Tongue (tissue), 3 donors: ENCODE measurements at places on chromosomes 4 and X. TPM values are rescaled to one million over a fixed set of nuclear protein-coding genes. Genes with fewer than 3 reads are reported as not detected.
A peak's percentile ranks its signal among the peaks of the same experiment; 100 is the strongest.

- DNase-seq = peak; percentile 78
These were observed 56.0 kb downstream of the ZNF827 start for GRCh38 chr4:145882604-145883003.

- DNase-seq = no peak
These were observed 9.8 kb downstream of the PGM2 start for GRCh38 chr4:37836274-37836673.

DNA sequence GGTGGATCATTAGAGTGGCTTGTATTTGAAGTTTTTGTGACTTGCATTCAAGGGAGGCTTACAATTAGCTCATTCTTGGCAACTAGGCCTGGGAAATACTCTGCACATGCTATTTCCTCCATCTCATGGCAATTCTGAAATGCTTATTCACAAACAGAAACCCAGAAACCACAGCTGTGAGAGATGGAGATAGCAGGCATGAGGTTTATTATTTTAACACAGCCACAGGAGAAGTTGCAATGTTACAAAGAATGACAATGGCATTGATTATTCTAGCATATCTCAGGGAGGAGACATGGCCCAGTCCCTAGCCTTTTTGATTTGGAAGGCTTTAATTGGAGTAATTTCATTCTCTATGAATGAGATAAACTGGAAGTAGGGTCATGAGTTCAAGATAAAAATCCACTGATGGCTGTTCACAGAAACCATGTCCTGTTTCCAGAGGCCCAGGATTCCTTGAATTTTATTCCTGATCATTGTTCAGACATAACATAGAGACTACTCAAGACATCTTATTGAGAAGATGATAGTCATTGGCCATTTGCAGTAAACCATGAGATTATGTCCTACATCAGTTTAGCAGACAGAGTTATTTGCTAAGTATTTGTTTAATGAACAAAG is 123.9 kb downstream of the MID1 start:
- DNase-seq = peak; percentile 64

- no peak for DNase-seq
These were observed 44.5 kb downstream of the DTHD1 start for GRCh38 chr4:36325926-36326325.

DNA sequence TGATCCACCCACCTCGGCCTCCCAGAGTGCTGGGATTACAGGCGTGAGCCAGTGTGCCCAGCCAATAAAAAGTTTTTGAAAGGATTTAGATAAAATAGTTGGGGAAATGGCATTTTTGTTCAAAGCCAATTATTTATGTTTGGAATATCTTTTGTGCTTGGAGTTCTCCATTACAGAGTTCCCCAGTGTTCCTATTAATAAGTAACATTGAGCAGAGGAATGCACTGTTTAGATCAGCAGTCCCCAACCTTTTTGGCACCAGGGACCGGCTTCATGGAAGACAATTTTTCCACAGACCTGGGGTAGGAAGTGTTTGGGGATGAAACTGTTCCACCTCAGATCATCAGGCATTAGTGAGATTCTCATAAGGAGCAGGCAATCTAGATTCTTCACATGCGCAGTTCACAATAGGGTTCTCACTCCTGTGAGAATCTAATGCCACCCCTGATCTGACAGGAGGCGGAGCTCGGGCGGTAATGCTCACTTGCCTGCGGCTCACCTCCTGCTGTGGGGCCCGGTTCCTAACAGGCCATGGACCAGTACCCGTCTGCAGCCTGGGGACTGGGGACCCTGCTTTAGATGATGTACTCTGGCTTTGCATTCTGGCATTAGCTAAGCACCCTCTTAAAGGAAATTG is 8.3 kb downstream of the PKD2 start:
- DNase-seq = no peak

GRCh38 chrX:40806513-40807220 is 71.3 kb upstream of the MED14 start:
- DNase-seq = no peak

Gene ADH1B
- 12.5 TPM for total RNA-seq

DNA sequence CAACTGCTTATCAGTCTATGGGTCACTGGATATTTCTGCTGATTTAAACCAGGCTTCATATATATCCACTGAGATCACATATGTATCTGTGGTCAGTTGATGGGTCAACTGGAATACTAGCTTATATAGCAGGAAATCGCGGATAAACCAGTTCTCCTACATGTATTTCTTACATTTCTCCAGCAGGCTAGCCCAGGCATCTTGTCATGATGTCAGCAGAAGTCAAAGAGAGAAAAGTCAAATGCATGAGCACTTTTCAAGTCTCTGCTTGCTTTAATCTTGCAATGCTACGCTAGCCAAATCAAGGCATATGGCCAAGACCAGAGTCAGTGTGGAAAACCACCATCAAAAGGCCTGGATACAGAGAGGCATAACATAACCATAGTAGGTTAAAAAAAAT is 1008.8 kb upstream of the DIAPH2 start:
- no peak for DNase-seq

DNA sequence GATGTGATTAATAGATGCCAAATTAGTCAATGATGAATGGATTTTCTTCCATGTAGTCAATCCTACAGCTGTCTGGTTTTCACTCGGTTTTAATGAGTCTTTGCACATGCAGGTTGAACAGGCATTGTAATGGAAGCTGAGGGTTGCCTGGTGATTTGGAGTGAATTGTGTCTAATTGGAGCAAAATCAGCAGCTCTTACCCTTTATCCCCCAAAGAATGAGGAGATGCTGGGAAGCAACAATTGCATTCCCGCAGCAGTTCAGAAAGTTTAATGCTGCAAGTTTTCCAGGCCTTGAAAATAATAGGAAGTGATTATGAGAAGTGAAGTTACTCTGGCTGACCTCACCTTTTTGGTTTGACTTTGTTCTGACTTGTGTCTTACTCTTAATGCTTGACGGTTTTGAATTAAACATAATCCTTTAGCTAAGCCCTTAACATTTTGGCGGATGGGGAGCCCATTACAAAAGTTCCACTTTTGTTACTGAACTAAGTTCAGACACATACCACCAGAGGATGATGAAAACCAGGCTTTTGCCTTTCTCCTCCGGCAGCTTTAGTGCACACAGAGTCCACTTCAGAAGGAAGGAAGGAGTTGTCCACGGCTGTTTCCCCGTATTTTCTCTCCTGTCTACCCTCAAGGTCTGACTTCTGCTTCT is 78.8 kb upstream of the TBC1D9 start:
- DNase-seq = peak; percentile 74

DNA sequence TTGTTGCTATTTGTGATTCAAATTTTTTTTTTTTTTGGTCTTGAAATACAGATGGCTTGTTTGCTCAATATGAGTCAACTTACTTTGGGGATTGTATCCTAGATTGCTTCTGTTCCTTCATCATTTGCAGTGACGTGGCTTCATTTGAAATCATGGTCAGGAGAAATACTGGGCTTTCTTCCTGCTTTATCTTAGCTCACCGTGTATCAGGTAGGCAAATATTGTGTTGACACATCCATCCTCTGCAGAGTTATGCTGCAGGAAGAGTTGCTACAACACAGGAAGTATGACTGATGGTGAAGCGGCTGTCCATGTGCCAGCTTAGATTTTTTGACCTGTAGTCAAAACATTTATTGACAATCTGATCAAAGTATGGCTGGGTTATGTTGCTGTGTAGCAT is 232.2 kb downstream of the C4orf33 start:
- no peak for DNase-seq

Gene AGA
- total RNA-seq = 19.1 TPM
